A673 (cell line): ENCODE measurements at places on chromosomes 3 and 15. TPM values are rescaled to one million over a fixed set of nuclear protein-coding genes. Genes with fewer than 3 reads are reported as not detected.

PPP1R14D gene
- not detected in 2 replicates for total RNA-seq

DNAH12 gene
- total RNA-seq, result not detected in 2 replicates

ITIH1 gene
- not detected in 2 replicates for total RNA-seq

GNAT1 gene
- not detected in 2 replicates for total RNA-seq

SIAH2 gene
- 26.8 and 28.8 TPM in 2 replicates for total RNA-seq
